ENCODE measurements at places on chromosomes 7 and 10. TPM values are rescaled to one million over a fixed set of nuclear protein-coding genes. Genes with fewer than 3 reads are reported as not detected.

UCMA gene
- total RNA-seq: not detected

SORBS1 gene
- total RNA-seq: 8.2 TPM

C1GALT1 gene
- 13.9 TPM for total RNA-seq

OR6B1 gene
- under 0.01 TPM for total RNA-seq

ZNF467 gene
- total RNA-seq: 1.3 TPM

LRRC18 gene
- not detected for total RNA-seq

TLX1 gene
- total RNA-seq: not detected

GPR85 gene
- 2.6 TPM for total RNA-seq

ADRB1 gene
- not detected for total RNA-seq

STEAP4 gene
- under 0.01 TPM for total RNA-seq

KEL gene
- total RNA-seq: not detected

SH3PXD2A gene
- 58.3 TPM for total RNA-seq

CUTC gene
- total RNA-seq: 19.0 TPM

VSTM4 gene
- 4.7 TPM for total RNA-seq

OIT3 gene
- under 0.01 TPM for total RNA-seq

CYP26A1 gene
- total RNA-seq: under 0.01 TPM

BHLHA15 gene
- not detected for total RNA-seq

DNAH11 gene
- under 0.01 TPM for total RNA-seq

ZNF32 gene
- 29.0 TPM for total RNA-seq

GHRHR gene
- total RNA-seq: not detected

PRF1 gene
- total RNA-seq: not detected

CPA4 gene
- 90.2 TPM for total RNA-seq

GPRIN2 gene
- total RNA-seq: not detected

ANKRD16 gene
- total RNA-seq: 9.3 TPM

ZPBP gene
- total RNA-seq: not detected

PNLIPRP3 gene
- not detected for total RNA-seq

MINDY3 gene
- total RNA-seq: 39.7 TPM

CYP3A7 gene
- not detected for total RNA-seq

TAS2R3 gene
- total RNA-seq: 1.3 TPM

Measured in fibroblast of villous mesenchyme (primary cell).